ENCODE measurements at places on chromosomes 12 and 14. TPM values are rescaled to one million over a fixed set of nuclear protein-coding genes. Genes with fewer than 3 reads are reported as not detected.

Gene ZNF10
- total RNA-seq = 36.0 TPM

Gene TAS2R30
- total RNA-seq = 9.5 TPM

Gene KIF26A
- total RNA-seq = 9.2 TPM

Gene VCPKMT
- 11.3 TPM for total RNA-seq

Gene SLCO1B1
- total RNA-seq = not detected
